ENCODE measurements at places on chromosomes 3 and 15.

DNA sequence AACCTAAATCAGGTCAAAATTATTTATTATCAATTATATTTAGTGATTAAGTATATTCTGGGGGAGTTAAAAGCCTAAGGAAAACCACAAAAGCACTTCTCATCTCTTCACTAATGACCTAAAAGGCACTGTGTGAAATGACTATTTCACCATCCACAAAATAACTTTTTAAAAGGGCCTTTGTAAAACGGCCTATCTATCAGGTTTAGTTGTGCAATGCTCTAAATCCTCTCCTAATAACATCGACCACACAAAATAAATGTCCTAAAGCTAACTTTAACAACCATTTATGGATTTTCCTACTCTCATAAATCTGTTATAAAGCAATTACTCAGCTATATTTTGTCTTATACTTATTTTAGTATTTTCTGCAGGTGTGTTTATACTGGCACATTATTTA lies 1066.3 kb downstream of the ROBO1 start:
- DNase-seq = no peak

DNA sequence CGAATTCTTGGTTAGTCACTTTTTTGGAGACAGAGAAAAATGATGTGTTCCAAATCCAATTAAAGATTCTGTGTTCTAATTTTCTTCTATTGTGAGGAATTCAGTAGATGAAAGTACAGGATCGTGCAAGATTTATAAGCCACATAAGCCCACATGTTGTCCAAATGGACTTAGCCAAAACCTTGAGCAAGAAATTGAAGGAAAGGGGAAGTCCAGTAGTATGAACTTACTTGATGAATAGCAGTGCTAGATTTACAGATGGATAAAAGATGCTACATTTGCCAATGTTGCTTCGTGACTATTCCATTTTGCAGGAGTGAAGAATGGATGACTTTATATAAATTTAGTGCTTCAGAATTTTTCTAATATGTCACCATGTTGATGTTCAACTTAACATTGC lies 120.0 kb upstream of the ATP11B start:
- DNase-seq = no peak

GRCh38 chr3:20079621-20080020 lies 39.4 kb downstream of the KAT2B start:
- DNase-seq = no peak

DNA sequence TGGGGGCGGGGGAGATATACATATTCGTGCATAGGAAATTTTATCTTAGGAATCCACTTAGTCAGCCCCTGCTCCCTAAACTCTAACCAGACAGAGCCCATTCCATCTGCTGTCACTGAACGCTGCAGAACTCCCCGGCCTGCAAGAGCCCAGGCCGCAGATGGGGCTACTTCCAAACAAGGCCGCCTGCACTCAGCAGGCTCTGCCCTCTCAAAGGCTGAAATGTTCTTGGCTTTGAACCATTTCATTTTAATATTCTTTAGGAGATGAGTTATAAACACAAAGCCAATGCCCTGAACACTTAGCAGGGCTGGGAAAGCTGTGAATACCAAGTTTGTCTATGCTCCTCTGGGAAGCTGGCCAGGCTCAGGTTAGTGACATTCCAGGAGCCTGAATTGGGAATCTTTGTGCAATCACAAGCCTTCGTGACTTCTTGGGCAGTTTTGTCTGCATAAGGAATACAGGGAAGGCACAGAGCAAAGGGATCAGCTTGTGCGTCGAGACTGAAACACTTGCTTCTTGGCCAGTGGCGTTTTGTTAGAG lies 65.0 kb downstream of the SYNM start:
- DNase-seq = no peak

DNA sequence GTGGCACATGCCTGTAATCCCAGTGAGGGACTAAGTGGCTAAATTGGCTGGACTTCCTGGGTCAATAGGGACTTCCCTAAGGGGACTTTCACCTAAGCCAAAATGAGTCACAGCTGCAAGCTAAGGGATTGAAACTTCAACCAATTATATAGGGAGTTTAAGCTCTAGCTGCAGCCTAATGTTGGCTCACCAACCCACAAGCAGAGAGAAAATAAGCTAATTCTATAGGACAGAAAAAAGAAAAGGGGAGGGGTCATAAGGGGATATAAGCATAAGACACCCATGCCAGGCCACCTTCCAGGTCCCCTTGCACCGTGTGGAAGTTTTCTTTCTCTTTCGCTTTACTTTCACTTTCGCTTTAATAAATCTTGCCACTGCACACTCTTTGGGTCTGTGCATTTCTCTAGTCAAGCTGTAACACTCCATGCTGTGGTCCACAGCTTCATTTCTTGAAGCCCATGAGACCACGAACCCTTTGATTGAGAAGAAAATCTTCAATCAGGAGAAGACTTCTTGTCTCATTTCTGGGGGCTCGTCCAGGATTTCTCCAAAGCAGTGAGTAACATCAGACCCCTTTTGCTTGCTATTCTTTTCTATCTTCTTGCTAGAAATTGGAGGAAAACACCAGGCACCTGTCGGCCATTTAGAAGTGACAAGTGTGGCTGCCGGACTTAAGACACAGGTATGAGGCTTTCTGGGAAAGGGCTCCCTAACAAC lies 192.3 kb downstream of the IGSF11 start:
- no peak for DNase-seq

Data from activated T-cell treated with anti-CD3 and anti-CD28 coated beads, Interleukin-2, amount 50 U/mL, for 24 hours (primary cell).